ENCODE measurements at places on chromosomes 16 and 17.
A peak's percentile ranks its signal among the peaks of the same experiment; 100 is the strongest.

GRCh38 chr17:64504769-64505339, 1.2 kb downstream of the DDX5 start:
- H3K27ac ChIP-seq = no peak overlapping the region
- no peaks in the 10 kb centered on the region for H3K4me1 ChIP-seq
- DNase-seq = no peak
- H3K36me3 ChIP-seq = peaks cover 12% of the 10 kb centered on the region
- peak overlapping the region; percentile 79 for H3K4me3 ChIP-seq
- no peaks in the 10 kb centered on the region for H3K27me3 ChIP-seq

- no peak for DNase-seq
- H3K36me3 ChIP-seq = peaks cover 9% of the 10 kb centered on the region
- H3K27ac ChIP-seq = no peak overlapping the region
- peaks cover 2% of the 10 kb centered on the region for H3K4me1 ChIP-seq
- no peak overlapping the region for H3K4me3 ChIP-seq
- no peaks in the 10 kb centered on the region for H3K27me3 ChIP-seq
These were observed 167.8 kb downstream of the KATNIP start for GRCh38 chr16:27717726-27718125.

- H3K4me3 ChIP-seq = no peak overlapping the region
- no peaks in the 10 kb centered on the region for H3K27me3 ChIP-seq
- DNase-seq = peak; percentile 85
- no peaks in the 10 kb centered on the region for H3K36me3 ChIP-seq
- H3K27ac ChIP-seq = peak overlapping the region; percentile 70
These were observed 5.5 kb downstream of the GAST start for GRCh38 chr17:41717408-41718286.

DNA sequence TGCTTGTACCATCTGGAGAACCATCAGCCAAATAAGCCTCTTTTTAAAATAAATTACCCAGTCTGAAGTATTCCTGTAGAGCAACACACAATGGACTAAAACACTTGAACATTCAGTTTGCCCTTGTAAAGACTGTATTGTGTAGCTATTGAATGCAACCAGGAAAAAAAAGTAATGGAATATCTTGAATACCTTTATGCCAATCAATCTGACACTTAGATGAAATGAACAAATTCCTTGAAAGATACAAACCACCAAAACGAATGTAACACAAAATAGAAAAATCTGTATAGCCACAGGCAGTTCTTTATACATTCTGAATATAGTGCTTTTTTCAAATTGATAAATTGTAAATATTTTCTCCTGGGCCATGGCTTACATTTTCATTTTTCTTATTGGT, 63.3 kb upstream of the KCNJ16 start:
- no peak overlapping the region for H3K4me3 ChIP-seq
- no peaks in the 10 kb centered on the region for H3K27me3 ChIP-seq
- H3K27ac ChIP-seq = no peak overlapping the region
- no peak for DNase-seq
- no peaks in the 10 kb centered on the region for H3K4me1 ChIP-seq

GRCh38 chr17:28646039-28646754, 1.2 kb upstream of the BLTP2 start:
- H3K36me3 ChIP-seq = peaks cover 15% of the 10 kb centered on the region
- no peak overlapping the region for H3K4me3 ChIP-seq
- no peaks in the 10 kb centered on the region for H3K4me1 ChIP-seq
- DNase-seq = peak; percentile 86
- H3K27me3 ChIP-seq = no peaks in the 10 kb centered on the region

GRCh38 chr17:3590231-3590630, 19.0 kb downstream of the TRPV1 start:
- peaks cover 8% of the 10 kb centered on the region for H3K36me3 ChIP-seq
- no peaks in the 10 kb centered on the region for H3K27me3 ChIP-seq
- DNase-seq = no peak
- H3K27ac ChIP-seq = no peak overlapping the region

- H3K27ac ChIP-seq = peak within 1 kb of the TSS; percentile 77
- H3K27me3 ChIP-seq = peaks cover 20% of the 10 kb centered on the region
- H3K36me3 ChIP-seq = peaks cover 4% of the 10 kb centered on the region
These were observed at the start of gene FZD2 for GRCh38 chr17:44556832-44557606. TSS of gene FZD2 (plus strand) at chr17:44557484. CDS start at chr17:44557689, 205 bp downstream.

DNA sequence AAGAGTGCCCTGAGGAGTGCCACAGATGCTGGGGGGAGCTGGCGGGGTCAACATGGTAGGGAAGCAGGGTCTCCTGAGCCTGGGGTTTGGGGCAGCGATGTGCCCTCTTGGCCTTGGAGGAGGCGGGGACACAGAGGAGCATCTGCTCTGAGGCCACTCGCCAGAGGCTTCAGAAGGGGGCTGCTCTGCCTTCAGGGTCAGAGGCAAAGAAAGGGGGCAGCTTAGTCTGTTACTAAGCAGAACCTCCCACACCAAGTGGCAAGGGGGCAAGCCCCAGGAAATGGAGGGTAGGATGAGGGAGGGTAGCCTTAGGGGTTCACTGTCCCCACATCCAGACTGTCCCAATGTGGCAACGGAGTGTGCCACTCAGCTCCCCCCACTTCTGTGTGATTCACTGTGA, 18.3 kb downstream of the CCDC182 start:
- DNase-seq = no peak
- H3K36me3 ChIP-seq = no peaks in the 10 kb centered on the region
- H3K27me3 ChIP-seq = no peaks in the 10 kb centered on the region
- H3K4me3 ChIP-seq = no peak overlapping the region
- H3K4me1 ChIP-seq = peaks cover 4% of the 10 kb centered on the region
- no peak overlapping the region for H3K27ac ChIP-seq

DNA sequence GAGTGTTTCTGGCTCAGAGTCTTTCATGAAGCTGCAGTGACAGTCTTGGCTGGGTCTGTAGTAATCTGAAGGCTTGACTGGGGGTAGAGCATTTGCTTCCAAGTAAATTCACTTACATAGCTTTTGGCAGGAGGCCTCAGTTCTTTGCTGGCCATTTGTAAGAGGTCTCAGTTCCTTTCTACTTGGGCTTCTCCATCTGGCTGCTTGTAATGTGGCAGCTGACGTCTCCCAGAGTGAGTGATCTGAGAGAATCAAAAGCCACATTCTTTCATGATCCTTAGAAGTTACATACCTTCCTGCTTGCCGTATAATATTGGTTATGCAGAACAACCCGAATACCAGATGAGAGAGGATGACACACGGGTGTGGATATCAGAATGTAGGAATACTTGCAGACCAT, 39.8 kb downstream of the NF1 start:
- peaks cover 6% of the 10 kb centered on the region for H3K36me3 ChIP-seq
- DNase-seq = no peak
- H3K4me1 ChIP-seq = peaks cover 17% of the 10 kb centered on the region
- H3K27me3 ChIP-seq = no peaks in the 10 kb centered on the region
- H3K4me3 ChIP-seq = no peak overlapping the region
- no peak overlapping the region for H3K27ac ChIP-seq

- H3K4me3 ChIP-seq = no peak overlapping the region
- no peaks in the 10 kb centered on the region for H3K36me3 ChIP-seq
- peak; percentile 98 for DNase-seq
- H3K27me3 ChIP-seq = no peaks in the 10 kb centered on the region
- H3K27ac ChIP-seq = peak overlapping the region; percentile 92
These were observed 54.8 kb upstream of the MAP3K14 start for GRCh38 chr17:45371414-45372324.

DNA sequence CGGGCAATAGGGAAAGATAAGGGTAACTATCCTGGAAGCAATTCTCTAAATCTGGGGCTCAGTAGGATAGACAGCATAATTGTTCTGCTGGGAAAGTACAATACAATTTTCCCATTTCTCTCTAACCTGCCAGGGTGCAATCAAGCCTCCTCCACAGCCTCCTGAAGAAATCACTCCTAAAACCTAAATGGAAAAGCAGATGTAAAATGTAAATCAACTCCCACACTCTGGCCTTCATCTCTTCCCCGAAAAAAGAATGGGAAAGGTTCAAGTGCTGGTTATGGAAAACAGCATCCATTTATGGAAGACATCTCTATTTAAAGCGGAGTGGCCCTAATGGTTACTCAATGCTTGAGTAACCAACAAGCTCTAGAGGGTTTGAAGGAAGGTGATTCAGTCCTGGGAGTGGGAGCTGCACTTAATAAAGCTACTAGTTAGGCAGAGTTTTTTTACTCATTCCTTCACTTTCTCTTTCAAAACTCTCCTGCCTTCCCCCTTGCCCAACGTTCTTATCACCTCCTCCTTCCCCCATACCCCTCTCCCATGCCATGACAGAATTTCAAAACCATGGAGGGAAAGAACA, 5.1 kb downstream of the MMD start:
- no peak overlapping the region for H3K27ac ChIP-seq
- no peaks in the 10 kb centered on the region for H3K27me3 ChIP-seq
- H3K4me1 ChIP-seq = no peaks in the 10 kb centered on the region
- H3K4me3 ChIP-seq = no peak overlapping the region
- peak; percentile 37 for DNase-seq

GRCh38 chr16:80208015-80208414, 332.8 kb upstream of the DYNLRB2 start:
- no peak overlapping the region for H3K4me3 ChIP-seq
- DNase-seq = no peak
- no peaks in the 10 kb centered on the region for H3K4me1 ChIP-seq
- no peaks in the 10 kb centered on the region for H3K36me3 ChIP-seq
- no peak overlapping the region for H3K27ac ChIP-seq

DNA sequence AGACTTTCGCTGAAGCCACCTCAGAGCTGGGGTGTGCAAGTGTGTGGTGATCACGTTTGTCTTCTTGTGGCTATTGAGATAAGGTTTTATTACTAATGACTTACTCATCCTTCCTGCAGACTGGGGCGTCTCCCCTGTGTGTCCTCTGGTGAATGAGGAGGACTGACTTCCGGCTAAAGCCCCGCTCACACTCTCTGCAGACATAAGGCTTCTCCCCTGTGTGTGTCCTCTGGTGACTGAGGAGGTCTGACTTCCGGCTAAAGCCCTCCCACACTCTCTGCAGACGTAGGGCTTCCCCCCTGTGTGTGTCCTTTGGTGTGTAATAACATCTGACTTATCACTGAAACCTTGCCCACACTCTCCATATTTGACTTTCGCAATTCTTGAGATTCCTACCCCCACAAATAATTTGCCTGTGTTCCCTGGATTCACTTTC, 19.4 kb downstream of the PRDM7 start:
- H3K36me3 ChIP-seq = no peaks in the 10 kb centered on the region
- no peak overlapping the region for H3K4me3 ChIP-seq
- no peak for DNase-seq
- no peaks in the 10 kb centered on the region for H3K27me3 ChIP-seq

DNA sequence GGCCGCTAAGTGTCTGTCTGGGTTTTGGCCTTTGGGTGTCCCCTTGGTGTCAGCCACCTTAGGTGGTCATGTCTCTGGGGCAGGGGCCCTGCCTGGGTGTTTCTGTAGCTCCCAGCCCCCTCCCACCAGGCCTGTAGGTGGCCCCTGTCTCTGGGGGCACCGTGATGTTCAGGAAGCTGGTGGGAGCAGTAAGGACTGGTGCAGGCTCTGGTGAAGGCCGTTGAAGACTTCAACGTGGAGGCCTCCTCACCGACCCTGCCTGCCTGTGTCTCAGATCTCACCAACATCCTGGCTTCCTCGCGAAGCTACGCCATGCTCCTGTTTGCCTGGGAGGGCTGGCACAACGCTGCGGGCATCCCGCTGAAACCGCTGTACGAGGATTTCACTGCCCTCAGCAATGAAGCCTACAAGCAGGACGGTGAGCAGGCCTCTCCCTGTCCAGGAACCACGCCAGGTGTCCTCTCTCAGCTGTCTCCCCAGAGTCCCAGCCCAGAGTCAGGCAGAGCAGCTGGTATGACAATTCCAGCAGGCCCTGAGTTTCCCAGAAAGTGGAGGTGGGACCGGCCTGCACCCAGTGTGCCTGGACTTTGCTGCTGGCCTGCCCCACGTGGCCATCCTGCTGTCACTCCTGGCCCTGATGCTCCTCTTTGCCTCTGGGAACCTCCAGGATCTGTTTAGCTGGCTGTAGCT, 2.8 kb downstream of the ACE start:
- no peaks in the 10 kb centered on the region for H3K36me3 ChIP-seq
- no peak overlapping the region for H3K4me3 ChIP-seq
- peaks cover 4% of the 10 kb centered on the region for H3K27me3 ChIP-seq
- H3K27ac ChIP-seq = no peak overlapping the region

- H3K27me3 ChIP-seq = no peaks in the 10 kb centered on the region
- no peak for DNase-seq
- no peak overlapping the region for H3K27ac ChIP-seq
These were observed 48.9 kb downstream of the NOG start for GRCh38 chr17:56642424-56642823.

DNA sequence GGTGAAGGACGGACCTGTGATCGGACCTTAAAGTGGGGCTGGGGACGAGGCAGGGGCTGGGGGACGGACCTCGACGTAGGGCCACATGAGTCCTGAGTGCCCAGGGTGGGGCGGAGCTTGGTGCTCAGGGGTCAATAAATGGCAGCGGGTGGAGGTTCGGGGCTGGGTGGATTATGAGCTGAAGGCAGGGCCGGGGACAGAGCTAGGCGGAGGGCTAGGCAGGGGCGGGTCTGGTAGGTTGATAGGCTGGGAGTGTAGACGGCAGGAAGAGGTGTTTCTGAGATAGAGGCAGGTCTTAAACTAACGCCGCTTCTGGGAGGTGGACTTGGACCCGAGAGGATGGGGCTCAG, 733 bp downstream of the CHRNB1 start:
- H3K4me1 ChIP-seq = peaks cover 3% of the 10 kb centered on the region
- no peak overlapping the region for H3K27ac ChIP-seq
- H3K36me3 ChIP-seq = no peaks in the 10 kb centered on the region
- no peaks in the 10 kb centered on the region for H3K27me3 ChIP-seq
- H3K4me3 ChIP-seq = peak overlapping the region; percentile 54

- no peak overlapping the region for H3K27ac ChIP-seq
- no peaks in the 10 kb centered on the region for H3K4me1 ChIP-seq
- DNase-seq = no peak
- no peaks in the 10 kb centered on the region for H3K27me3 ChIP-seq
- H3K4me3 ChIP-seq = no peak overlapping the region
- no peaks in the 10 kb centered on the region for H3K36me3 ChIP-seq
These were observed 42.5 kb upstream of the TANC2 start for GRCh38 chr17:62923258-62924150.

DNA sequence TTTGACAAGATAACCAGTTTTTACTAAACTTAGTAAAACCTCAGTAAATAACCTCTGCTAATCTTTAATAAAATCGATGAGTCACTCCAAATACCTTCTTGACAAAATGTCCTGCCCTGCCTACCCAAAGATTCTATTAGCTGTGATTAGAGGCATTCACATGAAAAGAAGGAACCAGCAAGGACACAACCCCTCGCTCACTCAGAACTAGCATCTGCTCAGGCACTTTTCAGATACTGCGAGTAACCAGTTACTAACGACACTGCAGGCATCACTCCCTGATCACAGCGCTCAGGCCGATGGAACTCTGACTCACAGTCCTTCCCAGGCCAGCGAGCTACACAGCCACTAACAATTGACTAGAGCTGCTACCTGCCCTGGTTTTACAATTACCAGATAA, 24.3 kb downstream of the PELP1 start:
- peak; percentile 42 for DNase-seq
- peaks cover 42% of the 10 kb centered on the region for H3K36me3 ChIP-seq
- H3K4me1 ChIP-seq = peaks cover 7% of the 10 kb centered on the region
- no peak overlapping the region for H3K4me3 ChIP-seq
- H3K27me3 ChIP-seq = no peaks in the 10 kb centered on the region

All from trophoblast cell (in vitro differentiated cells and primary cell).